ENCODE measurements at places on chromosomes 7 and 10.
A peak's percentile ranks its signal among the peaks of the same experiment; 100 is the strongest.

- no peak for DNase-seq
These were observed 13.2 kb upstream of the UTF1 start for GRCh38 chr10:133216776-133217175.

GRCh38 chr10:66835400-66835799 lies 90.4 kb upstream of the LRRTM3 start:
- no peak for DNase-seq

GRCh38 chr10:1611936-1612550 lies 125.3 kb downstream of the ADARB2 start:
- DNase-seq = no peak

GRCh38 chr10:118937226-118937625 lies 92.3 kb upstream of the NANOS1 start:
- no peak for DNase-seq

DNA sequence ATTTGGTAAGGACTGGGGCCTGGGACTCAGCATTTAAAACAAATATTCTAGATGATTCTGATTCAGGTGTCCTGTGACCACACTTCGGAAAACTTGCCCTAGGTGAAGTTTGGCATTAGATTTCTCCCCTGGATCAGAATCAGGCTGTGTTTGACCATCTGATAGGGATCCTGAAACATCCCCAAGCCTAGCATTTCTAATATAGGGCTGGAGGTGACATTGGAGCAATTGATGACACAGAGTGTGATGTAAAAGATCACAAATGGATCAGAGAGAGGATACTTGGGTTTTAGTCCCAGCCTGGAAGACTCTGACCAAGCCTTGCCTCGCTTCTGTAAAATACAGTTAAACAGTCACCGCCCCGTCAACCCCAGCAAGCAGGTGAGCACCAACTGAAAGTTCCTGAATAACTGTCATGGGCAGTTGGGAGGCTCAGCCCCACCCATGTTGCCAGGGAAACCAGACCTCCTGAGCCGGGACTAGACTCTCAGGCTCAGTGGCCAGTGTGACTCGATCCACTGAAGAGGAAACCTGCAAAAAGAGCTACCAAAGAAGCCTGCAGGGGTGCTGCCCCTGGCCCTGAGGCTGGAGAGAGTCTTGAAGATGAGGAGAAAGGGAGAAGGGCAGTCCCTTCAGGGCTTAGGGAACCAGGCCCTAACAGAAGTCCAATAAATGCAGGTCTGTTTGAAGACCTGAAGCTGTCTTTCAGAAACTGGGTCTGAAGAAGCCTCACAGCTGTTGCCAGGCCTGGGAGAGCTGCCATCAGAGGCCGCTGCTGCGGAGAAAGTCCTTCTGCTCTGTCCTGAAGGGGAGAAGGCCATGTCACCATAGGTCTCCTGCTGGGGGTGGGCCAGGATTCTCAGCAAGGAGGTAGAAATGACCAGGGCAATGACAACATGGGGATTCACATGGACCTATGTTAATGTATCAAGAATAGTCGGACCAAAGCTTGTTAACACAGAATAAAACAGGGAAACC lies 126.1 kb upstream of the KCNMA1 start:
- DNase-seq = no peak

GRCh38 chr10:90920986-90921666 lies at the start of gene ANKRD1:
ANKRD1 (minus strand) TSS chr10:90921087; CDS start chr10:90921027, 60 bp downstream.
- no peak for DNase-seq

GRCh38 chr10:50604049-50604640 lies 19.6 kb downstream of the SGMS1 start:
- peak; percentile 13 for DNase-seq
